ENCODE measurements at places on chromosomes 7 and 10.

- no peak for DNase-seq
Observed at GRCh38 chr10:77763453-77764430, 126.1 kb upstream of the KCNMA1 start.

- DNase-seq, result no peak
Observed at GRCh38 chr7:155953501-155953778, 141.2 kb upstream of the SHH start.

DNA sequence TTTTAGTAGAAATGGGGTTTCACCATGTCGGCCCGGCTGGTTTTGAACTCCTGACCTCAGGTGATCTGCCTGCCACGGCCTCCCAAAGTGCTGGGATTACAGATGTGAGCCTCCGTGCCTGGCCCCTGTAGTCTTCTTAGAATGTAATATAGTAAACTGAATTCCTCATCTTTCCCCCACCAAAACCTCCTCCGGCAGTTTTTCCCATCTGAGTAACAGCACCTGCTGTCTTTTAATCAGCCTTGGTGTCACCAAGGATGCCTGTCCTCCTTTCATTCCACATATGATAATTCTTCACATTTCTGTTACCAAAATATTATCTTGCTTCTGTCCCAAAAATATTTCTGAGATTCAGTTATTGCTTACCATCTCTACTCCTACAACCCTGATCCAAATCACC, 80.2 kb downstream of the ZEB1 start:
- DNase-seq, result no peak

GRCh38 chr10:89419548-89419947, 5.2 kb downstream of the IFIT5 start:
- no peak for DNase-seq

DNA sequence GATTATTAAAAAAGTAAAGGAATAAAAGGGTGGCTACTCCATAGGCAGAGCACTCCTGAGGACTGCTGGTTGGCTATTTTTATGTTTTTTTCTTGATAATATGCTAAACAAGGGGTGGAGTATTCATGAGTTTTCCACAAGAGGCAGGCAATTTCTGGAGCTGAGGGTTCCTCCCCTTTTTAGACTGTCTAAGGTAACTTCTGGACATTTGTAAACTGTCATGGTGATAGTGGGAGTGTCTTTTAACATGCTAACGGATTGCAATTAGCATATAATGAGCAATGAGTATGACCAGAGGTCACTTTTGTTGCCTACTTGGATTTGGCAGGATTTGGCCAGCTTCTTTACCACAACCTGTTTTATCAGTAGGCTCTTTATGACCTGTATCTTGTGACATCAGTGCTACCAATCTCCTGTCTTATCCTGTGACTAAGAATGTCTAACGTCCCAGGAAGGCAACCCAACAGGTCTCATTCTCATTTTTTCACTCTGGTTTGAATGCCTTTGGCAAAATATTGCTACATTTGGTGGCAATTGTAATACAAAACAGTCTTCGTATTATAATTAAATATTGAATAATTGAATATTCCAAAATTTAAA, 587.8 kb upstream of the POM121L12 start:
- no peak for DNase-seq

DNA sequence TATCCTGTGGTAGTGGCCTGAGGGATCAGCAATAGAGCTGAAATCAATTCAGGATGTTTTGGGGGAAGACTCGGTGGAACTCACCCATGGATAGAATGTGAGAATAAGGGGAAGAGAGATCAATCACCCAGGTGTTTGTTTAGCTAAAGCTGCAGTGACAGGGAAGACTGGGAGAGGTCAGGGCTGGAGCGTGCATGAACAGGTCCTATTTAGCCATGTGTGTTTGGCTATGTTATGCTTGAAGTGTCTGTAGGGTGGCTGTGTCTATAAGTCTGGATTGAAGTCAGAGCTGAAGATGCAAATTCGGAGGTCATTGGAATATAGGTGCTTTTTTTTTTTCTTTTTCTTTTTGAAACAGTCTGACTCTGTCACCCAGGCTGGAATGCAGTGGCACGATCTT, 4.6 kb downstream of the ATP6V1F start:
- no peak for DNase-seq

GRCh38 chr7:31340051-31340450, 475 bp downstream of the NEUROD6 start:
- DNase-seq, result no peak

- no peak for DNase-seq
Observed at GRCh38 chr7:97499204-97499603, 232.7 kb upstream of the TAC1 start.

DNA sequence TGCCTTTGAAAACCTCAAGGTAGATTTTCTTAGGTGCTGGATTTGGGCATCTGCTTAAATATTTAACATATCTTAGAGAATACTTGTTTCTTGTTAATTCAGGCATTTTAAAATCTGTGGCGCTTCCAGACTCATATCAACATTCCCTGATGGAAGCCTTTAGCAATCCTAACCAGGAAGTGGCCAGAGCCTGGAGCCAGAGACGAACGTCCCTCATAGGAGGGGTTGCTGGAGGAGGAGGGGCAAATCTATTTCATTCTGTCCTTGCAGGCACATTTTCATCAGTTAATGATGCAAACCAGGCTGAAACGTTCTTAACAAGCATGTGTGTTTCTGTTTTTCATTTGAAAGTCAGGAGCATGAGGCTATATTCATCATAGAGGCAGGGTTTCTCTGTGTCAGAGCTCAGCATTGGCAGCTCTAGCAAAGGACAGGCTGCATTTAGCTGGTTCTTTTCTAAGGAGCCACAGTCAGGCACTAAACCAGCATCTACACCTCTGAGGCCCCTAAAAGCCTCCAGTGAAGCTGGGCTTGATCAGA, 17.8 kb upstream of the IFIT2 start:
- no peak for DNase-seq

- no peak for DNase-seq
Observed at GRCh38 chr10:67609996-67610793, 85.8 kb downstream of the CTNNA3 start.

- no peak for DNase-seq
Observed at GRCh38 chr10:50511492-50512213, 112.1 kb downstream of the SGMS1 start.

DNA sequence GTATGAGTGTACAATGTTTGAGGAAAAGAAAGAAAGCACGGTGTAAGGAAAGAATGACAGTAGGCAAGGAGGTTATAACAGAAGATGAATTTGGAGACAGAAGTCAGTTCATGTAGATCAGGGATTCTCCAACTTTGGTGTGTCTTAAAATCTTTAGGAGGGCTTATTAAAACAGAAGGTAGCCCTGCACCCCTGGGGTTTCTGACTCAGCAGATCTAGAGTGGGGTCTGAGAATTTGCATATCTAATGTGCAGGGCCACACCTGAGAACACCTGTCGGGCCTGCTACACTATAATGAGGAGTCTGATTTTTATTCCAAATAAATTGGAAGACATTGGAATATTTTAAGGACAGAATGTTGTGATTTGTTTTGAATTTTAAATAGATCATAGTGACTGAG, 120.6 kb downstream of the RNF133 start:
- DNase-seq, result no peak

DNA sequence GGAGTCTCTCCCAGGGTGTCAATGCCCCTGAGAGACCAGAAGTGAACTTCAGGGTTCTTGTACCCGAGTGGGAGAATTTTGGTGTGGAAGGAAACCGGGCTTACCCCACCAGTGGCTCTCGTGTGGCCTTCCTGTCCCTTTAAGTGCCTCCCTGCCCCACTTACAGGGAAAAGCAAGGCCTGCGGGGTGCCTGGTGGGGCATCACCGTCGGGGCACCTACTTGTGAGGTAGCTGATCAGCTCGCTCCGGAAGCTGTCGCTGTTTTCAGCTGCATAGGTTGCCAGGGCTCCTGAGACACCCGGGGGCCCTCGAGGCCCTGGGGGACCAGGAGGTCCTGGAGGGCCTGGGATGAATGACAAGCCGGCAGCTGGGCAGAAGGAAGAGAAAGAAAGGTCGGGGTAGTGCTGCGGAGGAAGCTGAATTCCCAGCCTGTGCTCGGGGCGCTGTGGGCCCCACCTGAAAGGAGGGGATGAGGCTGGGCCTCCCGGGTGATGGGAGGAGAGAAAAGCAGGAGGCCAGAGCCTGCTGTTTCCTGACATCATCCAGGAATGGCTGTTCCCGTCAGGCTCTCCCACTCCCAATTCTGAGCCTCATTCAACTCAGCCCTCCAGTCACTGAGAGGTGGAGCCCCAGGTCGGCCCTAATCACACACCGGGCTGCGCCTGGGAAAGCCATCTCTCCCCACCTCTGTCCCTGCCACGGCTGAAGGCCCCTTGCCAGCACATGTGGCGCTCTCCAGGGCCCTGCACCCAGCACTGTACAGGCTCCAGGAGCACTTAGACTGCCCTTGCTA, 51.1 kb downstream of the COL17A1 start:
- DNase-seq, result no peak

- DNase-seq, result no peak
Observed at GRCh38 chr7:155699180-155699579, 54.7 kb downstream of the RBM33 start.

DNA sequence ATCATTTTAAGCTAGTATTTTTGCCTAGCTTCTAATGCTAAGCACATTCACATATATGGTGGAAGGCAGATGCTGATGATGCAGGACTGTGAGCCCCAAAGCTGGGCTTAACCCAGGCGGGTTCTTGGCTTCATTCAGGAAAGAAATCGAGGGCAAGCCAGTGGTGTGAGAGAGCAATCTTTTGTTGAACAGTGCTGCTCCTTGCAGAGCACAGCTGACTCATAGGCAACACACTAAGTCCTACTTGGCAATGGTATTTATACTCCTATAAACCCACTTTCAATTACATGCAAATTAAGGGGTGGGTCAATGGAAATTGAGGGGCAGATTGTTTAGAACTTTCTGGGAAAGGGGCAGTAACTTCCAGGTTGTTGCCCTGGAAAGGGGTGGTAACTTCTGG, 42.0 kb upstream of the CELF2 start:
- no peak for DNase-seq

GRCh38 chr7:95599069-95599468, 2.8 kb upstream of the PDK4 start:
- DNase-seq, result no peak

DNA sequence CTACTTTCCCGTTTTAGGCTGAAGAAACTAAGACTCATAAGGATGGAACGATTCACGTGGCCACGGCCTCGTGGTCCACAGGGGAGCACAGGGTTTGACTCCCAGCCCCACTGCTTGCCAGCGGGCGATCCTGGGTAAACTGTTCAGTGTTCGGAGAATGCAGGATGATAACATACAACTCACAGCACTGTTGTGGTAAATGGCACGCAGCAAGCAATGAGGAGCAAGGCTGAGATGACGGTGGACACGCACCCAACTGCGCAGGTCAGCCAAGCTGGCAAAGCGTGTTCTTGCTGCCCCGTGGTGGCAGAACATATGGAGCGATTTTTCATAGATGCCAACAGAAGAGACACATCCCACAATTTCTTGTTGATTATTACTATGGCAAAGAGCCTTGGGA, 272.7 kb downstream of the DNAJB6 start:
- no peak for DNase-seq

DNA sequence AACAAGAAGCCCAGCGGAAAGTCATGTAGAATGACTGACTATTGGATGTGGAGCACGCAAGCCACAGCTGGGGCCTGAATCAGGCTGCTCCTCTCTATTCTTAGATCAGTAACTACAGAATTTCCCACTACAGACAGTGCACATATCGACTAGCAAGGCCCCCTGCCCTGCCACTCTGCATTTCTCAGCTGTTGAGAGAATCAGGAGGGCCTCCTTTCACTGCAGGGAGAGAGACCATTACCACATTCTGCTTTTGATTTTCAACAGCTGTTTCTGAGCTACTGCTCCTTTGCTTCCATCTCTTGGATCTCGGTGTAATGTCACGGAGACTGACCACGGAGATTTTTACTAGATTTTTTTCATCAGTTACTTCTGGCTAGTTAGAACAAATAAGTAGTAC, 73.8 kb downstream of the PON1 start:
- no peak for DNase-seq

DNA sequence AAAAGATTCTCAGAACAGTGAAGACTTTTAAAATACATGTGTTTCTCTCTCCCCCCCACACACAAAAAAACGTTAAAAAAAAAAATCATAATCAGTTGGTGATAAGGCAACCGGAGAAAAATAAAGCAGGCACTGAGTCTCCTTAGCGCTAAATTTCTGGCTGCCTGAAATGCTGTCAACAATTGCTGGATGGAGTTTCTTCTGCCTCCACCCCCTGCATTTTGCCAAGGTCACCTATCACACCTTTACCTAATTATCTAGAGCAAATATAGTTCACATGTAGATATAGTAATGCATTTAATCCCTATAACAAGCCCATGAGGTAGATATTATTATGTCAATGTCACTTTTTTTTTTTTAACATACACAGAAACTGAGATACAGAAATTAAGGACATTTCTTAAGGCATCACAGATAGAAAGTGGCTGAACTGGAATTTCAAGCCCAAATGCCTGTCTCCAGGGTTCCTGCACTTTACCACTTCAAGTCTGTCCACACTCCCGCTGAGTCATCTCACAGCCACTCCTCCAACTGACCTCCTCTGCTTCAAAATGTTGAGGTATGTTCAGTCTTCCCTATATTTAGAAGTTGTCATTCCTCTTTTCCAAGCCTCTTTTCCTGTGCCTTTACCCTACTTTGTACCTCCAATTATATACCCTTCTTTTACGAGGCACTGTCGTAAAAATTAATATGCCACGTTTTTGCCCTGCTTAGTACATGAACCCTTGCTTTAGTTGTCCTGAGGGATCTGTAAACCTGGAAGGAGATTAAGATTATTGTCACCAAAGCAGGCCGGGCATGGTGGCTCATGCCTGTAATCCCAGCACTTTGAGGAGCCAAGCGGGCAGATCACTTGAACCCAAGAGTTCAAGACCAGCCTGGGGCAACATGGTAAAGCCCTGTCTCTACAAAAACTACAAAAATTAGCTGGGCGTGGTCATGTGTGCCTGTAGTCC, 72.8 kb upstream of the MPP7 start:
- no peak for DNase-seq

GRCh38 chr7:2993868-2994267, 49.8 kb downstream of the CARD11 start:
- DNase-seq, result no peak

- DNase-seq, result no peak
Observed at GRCh38 chr7:54915870-54916598, 102.8 kb upstream of the EGFR start.

- DNase-seq, result no peak
Observed at GRCh38 chr7:42139751-42140150, 97.3 kb downstream of the GLI3 start.

GRCh38 chr10:67607472-67607871, 88.5 kb downstream of the CTNNA3 start:
- DNase-seq, result no peak

GRCh38 chr7:81684514-81685269, 85.2 kb downstream of the HGF start:
- DNase-seq, result no peak

DNA sequence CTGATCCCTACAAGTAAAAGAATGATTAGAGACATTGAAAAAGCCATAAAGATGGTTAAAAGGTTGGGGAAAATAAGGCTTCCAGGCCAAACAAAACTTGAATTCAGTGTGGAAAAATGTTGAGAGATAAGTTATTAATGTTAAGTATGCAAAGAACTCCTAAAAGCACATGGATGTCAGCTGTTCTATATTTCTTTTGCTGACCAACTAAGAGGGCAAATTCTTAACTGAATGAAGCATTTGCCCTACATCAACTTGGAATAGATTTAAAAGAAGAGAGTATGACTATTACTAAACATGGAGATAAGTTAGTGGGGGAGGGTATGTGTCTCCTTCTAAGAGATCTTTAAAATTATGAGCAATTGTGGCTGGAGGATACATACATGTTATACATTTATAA, 124.8 kb downstream of the KIAA1217 start:
- DNase-seq, result no peak

- no peak for DNase-seq
Observed at GRCh38 chr10:46283580-46284285, 3.1 kb upstream of the ANTXRL start.

Data from memory B cell (primary cell).